Stimulated activated CD8-positive, alpha-beta memory T cell treated with anti-CD3 and anti-CD28 coated beads, Interleukin-7, amount 100 ng/mL, for 1 hour (primary cell): ENCODE measurements at places on chromosomes 6 and 20.

DNA sequence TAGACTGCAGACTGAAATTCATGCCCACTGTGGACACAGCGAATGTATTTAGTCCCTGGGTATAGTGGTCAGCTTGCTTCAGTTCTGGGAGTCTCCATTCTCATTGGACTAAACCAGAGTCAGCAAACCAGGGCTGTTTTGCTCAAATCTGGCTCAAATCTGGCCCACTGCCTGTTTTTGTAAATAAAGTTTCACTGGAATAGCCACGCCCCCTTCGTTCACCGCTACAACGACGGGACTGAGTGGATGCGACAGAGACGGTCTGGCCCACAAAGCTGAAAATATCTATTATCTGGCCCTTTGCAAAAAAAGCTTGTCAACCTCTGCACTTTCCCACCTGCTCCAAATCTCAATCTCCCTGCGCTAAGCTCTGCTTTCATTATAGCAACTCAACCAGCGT, 135.4 kb downstream of the BMP7 start:
- DNase-seq = no peak

GRCh38 chr6:16723826-16724225, 37.4 kb downstream of the ATXN1 start:
- DNase-seq = no peak

GRCh38 chr6:157956171-157956730, 25.4 kb upstream of the SYNJ2 start:
- no peak for DNase-seq

GRCh38 chr20:33305589-33306057, 22.6 kb downstream of the BPIFB1 start:
- DNase-seq = no peak
